ENCODE measurements at places on chromosomes 3 and 15.

DNA sequence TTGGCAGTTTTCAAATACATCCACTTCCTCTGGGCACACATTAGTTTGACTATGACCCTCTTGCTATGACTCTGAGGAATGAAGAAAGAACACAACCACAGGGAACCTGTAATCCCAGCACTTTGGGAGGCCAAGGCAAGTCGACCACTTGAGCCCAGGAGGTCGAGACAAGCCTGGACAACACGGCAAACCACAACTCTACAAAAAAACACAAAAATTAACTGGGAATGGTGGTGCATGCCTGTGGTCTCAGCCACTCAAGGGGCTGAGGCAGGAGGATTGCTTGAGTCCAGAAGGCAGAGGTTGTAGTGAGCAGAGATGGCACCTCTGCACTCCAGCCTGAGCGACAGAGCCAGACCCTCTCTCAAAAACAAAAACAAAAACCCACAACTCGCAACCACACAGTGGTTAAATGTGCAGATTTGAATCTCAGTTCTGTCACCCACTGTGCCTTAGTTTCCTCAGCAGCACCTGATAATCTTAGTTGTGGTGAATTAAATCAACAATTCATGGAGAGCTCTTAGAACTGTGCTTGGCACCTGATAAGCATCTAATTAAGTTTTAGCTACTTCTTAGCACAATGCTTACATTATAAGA is 65.7 kb downstream of the MYLK start:
- no peak for DNase-seq

DNA sequence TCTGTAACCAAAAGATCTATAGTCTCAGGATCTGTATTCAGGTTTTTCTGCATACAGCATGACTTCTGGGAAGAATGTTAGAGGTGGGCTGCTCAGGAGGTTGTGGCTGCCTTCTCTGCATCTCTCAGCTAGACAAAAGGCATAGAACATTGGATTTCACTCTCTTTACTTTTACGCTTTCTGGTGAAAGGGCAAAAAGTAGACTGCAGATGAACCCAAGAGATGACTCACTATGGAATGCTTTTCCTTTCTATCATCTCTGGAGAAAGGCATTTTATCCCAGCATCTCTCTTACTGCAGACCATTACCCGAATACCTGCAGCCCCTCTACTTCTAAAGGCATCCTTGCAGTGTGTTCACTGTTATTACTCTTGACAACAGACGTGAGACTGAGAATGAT is 222.2 kb downstream of the WNT5A start:
- no peak for DNase-seq

DNA sequence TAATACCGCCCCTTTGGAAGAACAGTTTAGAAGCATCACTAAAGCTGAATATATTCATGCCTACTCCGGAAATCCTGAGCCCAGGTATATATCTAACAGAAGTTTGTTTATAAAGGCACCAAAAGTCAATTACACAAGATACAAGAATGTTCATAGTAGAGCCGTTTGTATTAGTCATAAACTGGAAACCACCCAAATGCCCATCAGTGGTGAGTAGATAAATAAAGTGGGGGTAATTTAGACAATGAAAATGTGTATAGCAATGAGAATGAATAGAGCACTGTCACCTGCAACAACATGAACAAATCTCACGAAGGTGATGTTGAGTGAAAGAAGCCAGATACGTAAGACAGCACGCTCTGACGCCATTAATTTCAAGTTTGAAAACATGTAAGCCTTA is 68.3 kb upstream of the GLCE start:
- DNase-seq, result peak; percentile 99

GRCh38 chr3:191721990-191722389 is 261.0 kb downstream of the PYDC2 start:
- no peak for DNase-seq

GRCh38 chr3:117600112-117600511 is 890.5 kb downstream of the TUSC7 start:
- no peak for DNase-seq

DNA sequence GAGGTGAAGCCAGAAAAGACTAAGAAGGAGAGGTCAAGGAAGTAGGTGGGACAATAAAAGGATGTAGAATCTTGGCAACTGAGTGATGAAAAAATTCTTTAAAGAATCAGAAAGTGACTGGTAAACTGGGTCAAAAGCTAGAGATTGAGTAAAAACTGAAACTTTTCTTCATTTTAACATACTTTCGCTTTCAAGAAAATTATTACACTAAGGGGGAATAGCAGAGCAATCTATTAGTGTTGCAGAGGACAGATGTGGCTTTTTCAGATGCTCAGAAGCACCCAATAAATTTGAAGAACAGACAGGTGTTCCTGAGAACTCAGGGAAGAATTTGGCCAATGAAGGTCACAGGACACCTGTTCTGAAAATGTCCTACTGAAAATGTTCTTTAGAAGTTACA is 805.4 kb upstream of the ALCAM start:
- DNase-seq, result no peak

DNA sequence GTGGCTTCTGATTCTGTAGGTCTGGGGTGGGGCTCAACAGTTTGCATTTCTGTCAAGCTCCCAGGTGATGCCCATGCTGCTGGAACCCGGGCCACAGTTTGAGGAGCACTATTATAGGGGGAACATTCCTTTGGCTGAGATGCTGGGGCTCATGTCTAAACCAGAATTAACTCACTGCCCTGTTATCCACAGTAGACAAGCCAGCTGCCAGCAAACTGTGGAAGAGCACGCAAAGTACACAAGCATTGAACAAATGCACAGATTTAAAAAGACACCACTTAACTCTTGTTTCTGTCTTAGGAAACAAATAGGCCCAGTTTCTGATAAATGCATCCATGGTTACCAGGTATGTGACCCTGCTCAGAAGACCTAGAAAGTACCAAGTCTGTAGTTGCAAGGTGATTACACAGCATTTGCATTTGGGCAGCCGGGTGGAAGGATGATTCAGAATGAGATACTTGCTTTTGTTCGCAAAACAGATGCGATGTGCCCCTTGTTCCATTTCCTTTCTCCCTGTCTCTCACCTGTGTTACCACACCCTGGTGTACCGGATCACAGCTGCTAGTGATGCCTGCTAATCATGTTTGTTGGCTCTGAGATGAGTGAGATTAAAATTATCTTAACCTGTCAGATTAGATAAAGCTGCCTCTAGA is 12.4 kb downstream of the GYG1 start:
- no peak for DNase-seq

DNA sequence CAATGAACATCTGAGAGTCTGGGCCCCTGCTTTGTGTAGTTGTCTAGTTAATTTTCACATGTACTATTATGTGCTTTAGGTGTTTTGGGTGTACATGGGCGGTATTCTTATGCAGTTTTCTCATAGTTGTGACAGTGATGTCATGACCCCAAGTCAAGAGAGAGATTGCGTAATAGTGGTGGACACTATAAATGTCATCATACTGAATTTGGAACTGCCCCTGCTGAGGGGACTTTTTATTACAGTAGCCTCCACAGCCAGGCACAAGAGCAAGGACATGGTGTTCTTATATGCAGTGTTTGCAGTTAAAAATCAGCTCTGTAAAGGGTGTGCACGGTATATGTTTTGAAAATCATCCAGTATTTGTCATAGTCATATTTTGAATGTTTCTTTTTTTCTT is 29.5 kb downstream of the ABHD2 start:
- DNase-seq, result no peak

Data from kidney glomerular epithelial cell (primary cell).